ENCODE measurements at places on chromosomes 3 and 15.

DNA sequence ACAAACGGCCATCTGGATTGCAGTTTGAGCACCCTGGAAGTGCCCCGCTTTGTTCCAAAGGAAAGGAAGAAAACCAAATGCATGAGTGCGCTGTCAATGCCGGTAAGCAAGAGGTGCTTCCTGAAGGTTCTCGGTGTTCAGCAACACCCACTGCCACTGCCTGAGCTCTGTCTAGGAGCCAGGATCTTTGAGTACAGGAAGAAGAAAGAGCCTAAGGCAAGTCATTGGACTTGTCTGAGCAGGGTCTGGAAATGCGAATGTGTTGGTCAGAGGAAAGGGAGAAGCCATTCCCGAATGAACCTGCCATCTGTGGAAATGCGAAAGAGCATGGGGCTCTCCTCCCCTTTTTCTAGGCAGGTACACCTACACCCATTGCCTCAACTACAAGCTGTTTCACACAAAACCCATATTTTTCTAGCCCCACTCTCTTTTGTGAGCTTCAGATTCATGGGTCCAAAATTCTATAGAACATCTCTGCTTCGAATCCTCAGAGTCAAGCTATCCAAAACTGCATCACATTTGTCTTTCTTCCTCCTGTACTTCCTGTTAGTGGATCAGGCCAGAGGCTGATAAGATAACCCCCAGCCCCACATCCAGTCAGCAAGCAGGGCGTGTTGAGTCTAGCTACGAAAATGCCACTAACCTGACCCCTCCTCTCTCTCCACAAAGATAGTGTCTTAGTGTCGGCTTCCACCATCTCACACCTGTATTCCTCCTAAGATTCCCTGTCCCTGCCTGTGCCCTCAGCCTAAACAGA lies 55.6 kb upstream of the C15orf61 start:
- H3K4me3 ChIP-seq, result no peak overlapping the region
- no peaks in the 10 kb centered on the region for H3K36me3 ChIP-seq

- H3K4me3 ChIP-seq, result no peak overlapping the region
- H3K36me3 ChIP-seq, result no peaks in the 10 kb centered on the region
- peaks cover 4% of the 10 kb centered on the region for H3K27me3 ChIP-seq
- no peak overlapping the region for H3K27ac ChIP-seq
- DNase-seq, result no peak
These were observed 43.4 kb downstream of the UMPS start for GRCh38 chr3:124773351-124774326.

DNA sequence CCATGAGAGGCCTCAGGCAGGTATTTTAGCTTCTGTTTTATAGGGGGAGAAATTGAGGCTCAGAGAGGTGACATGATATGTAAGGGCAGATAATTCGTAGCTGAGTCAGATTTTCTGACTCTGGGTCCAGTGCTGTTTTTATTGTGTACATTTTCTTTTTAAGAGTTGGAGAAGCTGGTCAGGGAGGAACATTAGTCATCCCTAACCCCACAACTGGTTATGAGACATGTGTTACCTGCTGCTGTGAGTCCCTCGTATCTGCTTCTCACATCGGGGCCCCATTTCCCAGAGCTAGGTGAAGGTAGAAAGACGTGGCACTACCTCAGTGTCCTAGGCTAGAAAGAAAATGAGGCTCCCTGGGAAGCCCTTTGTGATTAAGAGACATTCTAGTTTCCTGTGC lies 28.6 kb downstream of the GALNT15 start:
- H3K4me3 ChIP-seq, result no peak overlapping the region
- H3K27ac ChIP-seq, result no peak overlapping the region
- H3K36me3 ChIP-seq, result no peaks in the 10 kb centered on the region
- no peak for DNase-seq
- no peaks in the 10 kb centered on the region for H3K4me1 ChIP-seq

DNA sequence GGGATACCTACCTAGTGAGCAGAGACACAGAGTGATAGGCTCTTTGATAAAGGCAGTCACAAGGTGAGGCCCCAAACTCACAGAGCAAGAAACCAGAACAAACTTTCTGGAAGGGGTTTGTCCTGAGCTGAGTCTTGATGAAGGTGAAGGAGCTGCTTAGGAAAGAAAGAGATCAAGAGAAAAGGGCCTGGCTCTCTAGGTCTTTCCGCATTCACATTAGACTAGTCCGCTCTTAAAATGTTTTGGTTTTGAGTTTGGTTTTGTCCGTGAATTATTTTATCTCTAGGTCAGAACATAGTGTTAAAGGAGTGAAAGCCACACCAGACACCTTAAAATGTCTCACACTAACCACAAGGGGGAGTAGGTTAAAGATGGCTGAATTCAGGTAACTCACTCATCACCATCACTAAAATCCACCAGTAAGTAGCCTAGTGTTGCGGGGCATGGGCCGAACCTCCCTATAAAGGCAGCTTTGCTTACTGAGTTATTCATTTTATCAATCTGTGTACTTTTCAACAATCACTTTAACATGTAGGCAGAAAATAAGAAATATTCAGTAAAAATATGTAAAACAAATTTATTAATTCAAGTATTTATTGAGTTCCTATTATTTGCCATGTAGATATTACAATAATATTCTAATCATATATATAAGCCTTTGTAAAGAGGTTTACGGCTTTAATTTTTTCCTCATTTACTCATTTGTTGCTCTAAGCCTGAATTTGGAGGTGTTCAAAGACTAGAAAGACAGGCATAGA lies 121.5 kb upstream of the TSC22D2 start:
- peak; percentile 50 for DNase-seq
- no peaks in the 10 kb centered on the region for H3K36me3 ChIP-seq
- H3K4me1 ChIP-seq, result no peaks in the 10 kb centered on the region
- H3K27ac ChIP-seq, result no peak overlapping the region

- no peaks in the 10 kb centered on the region for H3K36me3 ChIP-seq
- no peak overlapping the region for H3K27ac ChIP-seq
- no peaks in the 10 kb centered on the region for H3K27me3 ChIP-seq
- no peak overlapping the region for H3K4me3 ChIP-seq
- no peak for DNase-seq
- H3K4me1 ChIP-seq, result no peaks in the 10 kb centered on the region
These were observed 406.1 kb downstream of the TBC1D5 start for GRCh38 chr3:17336291-17336690.

DNA sequence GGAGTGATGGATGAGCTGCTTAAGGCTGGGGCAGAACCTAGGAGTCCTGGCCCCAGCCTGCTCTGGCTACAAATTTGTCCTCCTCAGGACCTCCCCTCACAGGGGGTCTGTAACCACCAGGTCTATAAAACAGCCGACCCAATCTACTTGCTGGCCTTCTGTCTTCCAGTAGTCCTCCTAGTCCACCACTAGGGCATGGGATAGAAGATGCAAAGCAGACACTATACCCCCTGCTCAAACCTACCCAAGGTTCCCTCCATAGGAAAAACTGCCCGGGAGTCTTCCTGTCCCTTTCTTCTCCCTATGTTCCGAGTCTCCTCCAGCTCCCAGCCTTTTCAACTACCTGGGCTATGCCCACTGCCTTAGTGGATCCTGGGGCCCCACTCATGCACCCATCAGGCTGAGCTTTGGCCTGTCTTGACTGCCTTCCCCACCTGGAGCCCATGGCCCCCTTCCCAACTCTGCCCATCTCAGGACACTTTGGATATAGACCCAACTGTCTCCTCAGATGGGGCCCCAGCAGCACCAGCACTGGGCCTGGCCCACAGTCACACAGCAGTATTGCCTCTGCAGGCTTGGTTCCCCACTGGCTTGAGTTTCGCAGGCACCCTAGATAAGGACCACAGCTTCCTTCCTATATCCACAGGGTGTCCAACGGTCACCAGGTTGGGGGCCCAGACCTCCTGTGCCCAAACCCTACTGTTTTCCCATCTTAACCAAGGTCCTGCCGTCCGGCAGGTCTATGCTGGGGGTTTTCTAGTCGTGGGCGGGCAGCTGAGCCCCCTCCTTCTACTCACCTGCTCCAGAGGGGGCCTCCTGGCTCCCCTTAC lies 1.1 kb downstream of the HYAL3 start:
- no peaks in the 10 kb centered on the region for H3K27me3 ChIP-seq
- H3K27ac ChIP-seq, result peak overlapping the region; percentile 90
- peaks cover 25% of the 10 kb centered on the region for H3K4me1 ChIP-seq
- no peaks in the 10 kb centered on the region for H3K36me3 ChIP-seq
- no peak for DNase-seq

- no peaks in the 10 kb centered on the region for H3K27me3 ChIP-seq
- no peaks in the 10 kb centered on the region for H3K36me3 ChIP-seq
- no peak overlapping the region for H3K4me3 ChIP-seq
- H3K4me1 ChIP-seq, result no peaks in the 10 kb centered on the region
These were observed 600.3 kb upstream of the TGFBR2 start for GRCh38 chr3:30006111-30006510.

- H3K27ac ChIP-seq, result no peak overlapping the region
- no peak for DNase-seq
- peaks cover 96% of the 10 kb centered on the region for H3K4me1 ChIP-seq
These were observed 56.2 kb downstream of the SH3BP5 start for GRCh38 chr3:15276028-15276724.

DNA sequence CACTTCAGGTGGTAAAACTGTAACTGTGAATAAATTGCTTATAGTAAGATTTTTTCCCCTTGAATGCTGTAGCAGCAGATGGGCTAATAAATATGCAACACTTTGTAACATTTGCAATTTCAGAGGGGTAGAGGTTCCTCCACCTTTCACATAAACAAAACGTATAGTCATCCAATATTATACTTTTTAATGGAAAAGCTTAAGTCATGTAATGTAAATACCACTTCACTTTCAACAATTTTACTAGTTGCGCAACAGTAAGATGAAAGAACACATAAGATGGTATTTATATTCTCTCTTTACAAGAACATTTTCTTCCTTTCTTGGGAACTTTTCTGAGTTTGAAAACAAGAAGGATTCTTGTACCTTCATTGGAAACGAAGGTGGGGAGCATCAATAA lies 56.6 kb upstream of the FAM3D start:
- no peaks in the 10 kb centered on the region for H3K27me3 ChIP-seq
- H3K4me3 ChIP-seq, result no peak overlapping the region
- H3K4me1 ChIP-seq, result no peaks in the 10 kb centered on the region

DNA sequence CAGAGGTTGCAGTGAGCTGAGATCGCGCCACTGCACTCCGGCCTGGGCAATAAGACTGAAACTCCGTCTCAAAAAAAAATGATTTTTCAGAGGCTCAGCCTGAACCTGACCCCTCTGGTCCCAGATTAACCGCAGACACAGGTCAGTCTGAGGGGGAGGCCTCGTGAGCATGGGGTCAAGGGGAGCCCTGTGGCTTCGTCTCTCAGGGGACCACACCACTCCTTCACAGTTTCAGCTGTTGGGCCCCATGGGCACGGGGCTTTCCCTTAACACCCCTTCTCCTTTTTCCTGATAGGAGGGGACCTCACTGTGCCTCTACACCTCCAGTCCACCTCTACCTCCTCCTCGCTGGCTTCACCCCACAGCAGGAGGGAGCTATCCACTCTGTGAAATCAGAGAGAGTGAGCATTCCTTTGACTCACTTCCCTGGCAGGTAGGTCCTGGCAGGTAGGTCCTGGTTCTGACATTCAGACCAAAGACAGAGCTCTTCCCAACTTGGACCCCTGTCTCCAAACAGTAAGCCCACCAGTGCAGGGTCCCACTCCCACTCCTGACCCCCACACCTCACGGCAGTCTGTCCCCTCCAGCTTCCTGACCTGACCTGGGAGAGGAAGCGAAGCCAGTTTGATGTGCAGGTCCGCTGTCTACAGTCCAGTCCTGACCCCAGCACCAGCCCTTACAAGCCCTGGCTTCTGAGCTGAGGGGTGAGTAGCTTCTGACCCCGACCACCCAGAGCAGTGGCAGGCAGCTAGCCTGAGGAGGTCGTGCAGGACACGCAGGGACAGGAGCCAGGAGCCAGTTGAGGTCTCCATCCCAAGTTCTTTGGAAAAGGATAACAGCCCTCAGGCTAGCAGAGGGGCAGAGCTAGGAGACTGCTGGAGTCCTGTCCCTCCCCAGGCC lies 9.0 kb downstream of the RRP9 start:
- no peak overlapping the region for H3K4me3 ChIP-seq
- DNase-seq, result no peak
- H3K27ac ChIP-seq, result no peak overlapping the region
- peaks cover 41% of the 10 kb centered on the region for H3K36me3 ChIP-seq

- H3K36me3 ChIP-seq, result no peaks in the 10 kb centered on the region
- DNase-seq, result no peak
- H3K4me1 ChIP-seq, result no peaks in the 10 kb centered on the region
- H3K4me3 ChIP-seq, result no peak overlapping the region
These were observed 87.5 kb downstream of the PIK3CB start for GRCh38 chr3:138747225-138747624.

- H3K27me3 ChIP-seq, result no peaks in the 10 kb centered on the region
- no peak overlapping the region for H3K4me3 ChIP-seq
- no peak for DNase-seq
- H3K27ac ChIP-seq, result no peak overlapping the region
These were observed 45.7 kb downstream of the FAM98B start for GRCh38 chr15:38499651-38500050.

- no peak overlapping the region for H3K27ac ChIP-seq
- H3K27me3 ChIP-seq, result no peaks in the 10 kb centered on the region
- no peak overlapping the region for H3K4me3 ChIP-seq
- H3K36me3 ChIP-seq, result no peaks in the 10 kb centered on the region
- no peak for DNase-seq
- no peaks in the 10 kb centered on the region for H3K4me1 ChIP-seq
These were observed 19.9 kb upstream of the XRN1 start for GRCh38 chr3:142467768-142468167.

DNA sequence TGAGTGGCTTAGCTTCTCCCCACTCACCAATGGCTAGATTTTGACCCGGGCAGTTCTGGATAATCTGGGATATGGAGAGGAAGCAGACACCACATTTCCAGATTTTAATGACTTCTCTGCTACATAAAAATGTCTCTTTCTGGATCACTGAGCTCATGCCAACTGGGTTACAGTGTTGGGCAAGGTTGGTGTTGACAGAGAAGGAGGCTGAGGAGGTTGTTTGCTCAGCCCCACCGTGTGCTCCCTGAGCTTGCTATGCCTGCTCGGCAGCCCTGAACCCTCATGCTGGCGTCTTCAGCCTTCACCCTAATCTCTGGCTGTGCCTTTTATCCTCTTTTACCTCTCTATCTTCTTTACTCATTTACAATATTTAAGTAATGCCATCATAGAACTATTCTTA lies 53.0 kb upstream of the KPNA4 start:
- H3K36me3 ChIP-seq, result no peaks in the 10 kb centered on the region
- no peaks in the 10 kb centered on the region for H3K4me1 ChIP-seq
- H3K27me3 ChIP-seq, result no peaks in the 10 kb centered on the region

- H3K4me3 ChIP-seq, result no peak overlapping the region
- H3K36me3 ChIP-seq, result no peaks in the 10 kb centered on the region
- H3K27ac ChIP-seq, result no peak overlapping the region
- H3K27me3 ChIP-seq, result no peaks in the 10 kb centered on the region
These were observed 150.7 kb downstream of the NLGN1 start for GRCh38 chr3:173548261-173548660.
